CD4-positive, alpha-beta T cell (primary cell): ENCODE measurements at places on chromosomes 12 and 14. TPM values are rescaled to one million over a fixed set of nuclear protein-coding genes. Genes with fewer than 3 reads are reported as not detected.

GRCh38 chr12:180445-180844 is 33.5 kb downstream of the SLC6A12 start:
- H3K4me1 ChIP-seq = peaks cover 5% of the 10 kb centered on the region
- no peak for DNase-seq

DNA sequence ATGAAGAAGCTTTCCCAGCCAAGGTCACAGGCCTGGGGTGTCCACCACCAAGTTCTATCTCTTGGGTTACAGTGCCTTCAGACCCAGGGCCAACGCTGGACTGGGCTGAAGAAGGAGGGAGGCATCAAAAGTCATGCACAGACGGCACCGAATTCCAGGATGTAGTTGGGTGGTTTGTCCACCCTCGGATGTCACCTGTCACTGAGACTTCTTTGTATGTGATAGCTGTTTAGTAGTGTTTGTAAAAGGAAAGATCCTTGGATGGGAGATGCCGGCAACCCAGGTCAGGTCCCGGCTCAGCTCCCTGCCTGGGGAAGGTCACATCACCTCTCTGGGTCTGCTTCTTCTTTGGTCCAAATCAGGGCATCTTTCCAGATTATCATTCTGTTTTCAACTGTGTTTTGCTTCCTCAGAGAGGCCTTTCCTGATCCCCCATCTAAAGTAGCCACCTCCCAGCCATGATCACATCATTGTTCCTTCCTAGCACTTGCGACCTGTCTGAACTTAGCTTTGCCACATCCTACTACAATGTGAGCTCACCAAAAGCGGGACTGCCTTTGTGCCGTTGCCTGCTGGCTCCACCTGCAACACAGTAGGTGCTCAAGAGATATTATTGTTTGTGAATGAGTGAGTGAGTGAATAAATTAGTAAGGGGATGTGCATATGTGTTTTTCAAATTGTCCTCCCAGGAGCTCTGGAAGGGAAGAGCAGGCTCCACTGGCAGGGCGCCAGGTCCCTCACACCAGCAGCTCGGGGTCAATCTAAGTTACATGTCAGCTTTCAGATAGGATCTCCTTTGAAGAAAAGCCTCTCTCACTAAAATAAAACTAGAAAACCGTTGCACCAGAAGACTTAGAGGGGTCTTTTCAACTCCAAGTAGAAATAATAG is 2.1 kb downstream of the TSPAN11 start:
- no peaks in the 10 kb centered on the region for H3K4me1 ChIP-seq
- H3K27me3 ChIP-seq = peaks cover 44% of the 10 kb centered on the region
- no peak for DNase-seq

DNA sequence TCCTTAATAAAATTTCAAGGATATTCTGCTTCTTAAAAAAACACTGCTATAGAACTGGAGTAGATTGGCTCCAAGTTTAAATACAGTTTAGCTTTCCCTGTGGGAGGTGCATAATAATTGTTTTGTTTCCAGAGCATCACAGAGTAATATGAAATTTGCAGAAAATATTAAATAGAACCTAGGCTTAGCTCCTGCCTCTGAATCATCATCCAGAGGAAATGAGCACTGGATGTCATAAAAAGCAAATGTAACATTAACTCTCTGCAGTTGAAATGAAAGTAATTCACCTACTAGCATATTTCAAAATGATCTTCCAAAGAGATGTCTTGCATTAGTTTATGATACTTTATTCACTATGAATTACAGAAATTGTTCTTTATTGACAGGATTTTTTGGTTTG is 769.8 kb downstream of the C12orf50 start:
- H3K36me3 ChIP-seq = no peaks in the 10 kb centered on the region
- H3K27me3 ChIP-seq = no peaks in the 10 kb centered on the region
- H3K4me3 ChIP-seq = no peak overlapping the region
- no peak for DNase-seq
- no peaks in the 10 kb centered on the region for H3K4me1 ChIP-seq

DNA sequence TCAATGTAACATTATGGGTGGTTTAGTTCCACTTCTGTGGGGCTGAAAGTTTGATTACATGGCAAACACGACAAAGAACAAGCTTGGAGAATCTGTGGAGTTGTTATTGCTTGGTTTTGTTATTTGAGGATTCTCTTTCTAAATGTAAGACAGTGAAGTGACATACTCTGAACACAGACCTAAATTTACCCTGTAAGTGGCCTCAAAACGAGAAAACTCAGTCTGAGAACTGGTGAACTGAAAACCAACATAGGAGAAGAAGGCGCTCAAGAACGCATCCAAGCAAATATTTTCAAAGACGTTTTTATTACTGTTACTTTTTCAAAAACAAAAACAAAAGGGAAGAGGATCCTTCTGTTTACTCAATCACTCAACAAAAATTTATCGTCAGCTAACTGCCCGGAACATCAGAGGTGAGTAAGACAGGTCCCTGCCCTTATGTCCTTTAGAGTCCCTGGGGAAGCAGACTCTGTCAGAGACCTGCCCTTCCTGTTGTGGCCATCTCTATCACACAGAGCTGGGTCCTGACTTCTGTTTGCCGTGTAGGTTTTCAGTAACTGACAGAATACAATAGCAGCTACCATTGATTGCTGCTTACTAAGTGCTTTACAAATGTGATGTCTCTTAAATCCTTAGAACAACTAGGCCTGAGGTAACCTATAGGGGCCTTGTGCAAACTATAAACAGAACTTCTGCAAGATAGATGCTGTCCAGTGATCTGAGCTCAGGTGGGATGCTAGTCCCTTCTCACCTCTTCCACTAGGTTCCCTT is 79.3 kb upstream of the C12orf71 start:
- no peaks in the 10 kb centered on the region for H3K36me3 ChIP-seq
- H3K27ac ChIP-seq = no peak overlapping the region
- H3K4me3 ChIP-seq = no peak overlapping the region
- H3K4me1 ChIP-seq = no peaks in the 10 kb centered on the region
- no peaks in the 10 kb centered on the region for H3K27me3 ChIP-seq

GRCh38 chr12:109738209-109738608 is 24.6 kb downstream of the FAM222A start:
- no peak overlapping the region for H3K27ac ChIP-seq
- no peaks in the 10 kb centered on the region for H3K36me3 ChIP-seq
- no peak overlapping the region for H3K4me3 ChIP-seq
- H3K27me3 ChIP-seq = peaks cover 19% of the 10 kb centered on the region
- no peak for DNase-seq
- no peaks in the 10 kb centered on the region for H3K4me1 ChIP-seq

DNA sequence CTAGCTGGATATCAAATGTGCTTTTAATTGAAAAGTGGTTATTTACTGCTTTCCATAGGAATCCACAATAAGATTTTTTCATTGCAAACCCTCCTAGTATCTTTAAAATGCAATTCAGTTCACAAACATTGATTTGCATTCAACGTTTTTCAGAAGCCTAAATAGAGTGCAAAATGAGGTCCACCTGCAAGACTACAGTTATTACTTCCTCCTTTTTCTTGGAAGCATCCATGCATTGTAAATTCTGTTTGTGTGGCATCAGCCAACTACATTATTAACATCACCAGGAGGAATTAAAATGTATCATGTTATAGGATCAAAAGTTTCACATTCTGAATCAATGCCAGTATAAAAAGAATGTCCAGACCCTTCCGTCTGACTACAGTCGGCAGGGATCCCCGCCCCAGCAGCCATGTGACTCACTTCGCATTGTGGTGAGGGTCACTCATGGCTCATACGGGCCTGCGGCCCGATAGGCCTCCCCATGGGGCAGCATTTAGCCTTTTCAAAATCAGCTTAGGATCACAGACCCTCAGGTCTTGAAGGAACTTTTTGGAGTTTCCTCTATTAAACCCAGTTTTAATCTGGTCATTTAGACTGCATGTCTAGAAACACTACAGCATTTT is 46.3 kb downstream of the NTF3 start:
- no peak overlapping the region for H3K4me3 ChIP-seq
- H3K36me3 ChIP-seq = no peaks in the 10 kb centered on the region
- no peaks in the 10 kb centered on the region for H3K27me3 ChIP-seq
- no peaks in the 10 kb centered on the region for H3K4me1 ChIP-seq
- no peak for DNase-seq
- H3K27ac ChIP-seq = no peak overlapping the region

DNA sequence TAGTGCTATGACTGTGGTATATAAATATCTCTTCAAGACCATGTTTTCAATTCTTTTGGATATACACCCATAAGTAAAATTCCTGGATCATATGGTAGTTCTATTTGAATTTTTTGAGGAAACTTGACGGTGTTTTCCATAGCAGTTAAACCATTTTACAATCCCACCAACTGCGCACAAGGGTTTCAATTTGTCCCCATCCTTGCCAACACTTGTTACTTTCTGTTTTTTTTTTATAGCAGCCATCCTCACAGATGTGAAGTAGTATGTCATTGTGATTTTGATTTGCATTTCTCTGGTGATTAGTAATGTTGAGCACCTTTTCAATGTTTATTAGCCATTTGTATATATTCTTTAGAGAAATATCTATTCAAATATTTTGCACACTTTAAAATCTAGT is 14.5 kb upstream of the A2M start:
- no peak overlapping the region for H3K27ac ChIP-seq
- H3K36me3 ChIP-seq = peaks cover 3% of the 10 kb centered on the region
- no peak overlapping the region for H3K4me3 ChIP-seq
- DNase-seq = no peak
- H3K4me1 ChIP-seq = no peaks in the 10 kb centered on the region
- no peaks in the 10 kb centered on the region for H3K27me3 ChIP-seq

DNA sequence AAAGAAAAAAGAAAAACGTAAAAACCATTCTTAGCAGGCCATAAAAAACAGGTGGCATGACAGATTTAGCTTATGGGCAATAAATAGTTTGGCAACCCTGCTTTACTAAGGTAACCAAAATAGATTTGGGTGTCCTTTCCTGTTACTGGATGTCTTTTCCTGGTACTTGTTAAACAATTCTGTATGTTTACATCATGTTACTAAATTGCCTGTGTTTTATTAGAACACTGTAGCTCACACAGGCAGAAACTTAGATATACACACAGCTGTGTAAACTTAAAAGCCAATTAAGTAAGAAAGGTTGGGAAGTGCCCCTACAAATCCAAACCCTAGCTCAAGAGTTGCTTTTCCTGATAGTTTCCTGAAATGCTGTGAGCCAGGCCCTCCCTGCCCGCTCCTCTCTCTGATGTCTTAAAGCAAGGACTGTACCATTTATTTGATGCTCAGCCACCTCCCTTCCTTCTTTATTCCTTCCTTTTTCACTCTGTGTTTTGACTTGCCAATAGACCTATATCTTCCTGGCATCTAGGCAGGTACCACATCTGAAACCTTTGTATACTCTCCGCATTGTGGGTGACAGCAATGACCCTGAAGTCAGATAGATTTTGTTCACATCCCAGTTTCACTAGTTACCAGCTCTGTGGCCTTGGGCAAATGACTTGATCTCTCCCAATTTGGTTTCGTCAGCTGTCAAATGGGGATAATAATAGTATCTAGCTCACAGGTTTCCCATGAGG is 3.7 kb upstream of the CAMKK2 start:
- no peaks in the 10 kb centered on the region for H3K36me3 ChIP-seq
- no peak overlapping the region for H3K27ac ChIP-seq
- H3K4me3 ChIP-seq = no peak overlapping the region
- peaks cover 20% of the 10 kb centered on the region for H3K4me1 ChIP-seq

DNA sequence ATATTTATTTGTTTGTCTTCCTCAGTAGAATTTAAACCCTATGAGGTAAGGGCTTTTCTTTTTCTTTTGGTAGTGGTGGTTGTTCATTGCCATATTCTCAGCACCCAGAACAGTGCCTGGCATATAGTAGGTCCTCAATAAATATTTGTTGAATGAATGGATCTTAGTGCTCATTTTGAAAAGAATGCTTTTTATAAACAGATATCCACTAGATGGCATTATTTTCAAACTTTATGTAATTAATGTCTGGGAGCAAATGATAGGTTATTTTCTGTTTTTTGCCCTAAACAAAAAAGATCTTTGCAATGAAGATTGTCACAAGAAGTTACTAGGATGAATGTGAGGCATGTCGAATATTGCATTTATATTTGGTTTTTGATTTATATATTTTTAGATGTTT is 64.1 kb downstream of the RAD51B start:
- no peak overlapping the region for H3K27ac ChIP-seq
- no peak for DNase-seq
- H3K4me3 ChIP-seq = no peak overlapping the region
- H3K4me1 ChIP-seq = no peaks in the 10 kb centered on the region
- H3K27me3 ChIP-seq = no peaks in the 10 kb centered on the region

- H3K27me3 ChIP-seq = no peaks in the 10 kb centered on the region
- no peak overlapping the region for H3K4me3 ChIP-seq
- peak overlapping the region; percentile 83 for H3K27ac ChIP-seq
These were observed 85.1 kb downstream of the BORCS5 start for GRCh38 chr12:12441843-12442461.

GRCh38 chr12:132437252-132437932 is 52.6 kb upstream of the FBRSL1 start:
- H3K27me3 ChIP-seq = no peaks in the 10 kb centered on the region
- H3K36me3 ChIP-seq = no peaks in the 10 kb centered on the region
- no peak overlapping the region for H3K27ac ChIP-seq
- peak overlapping the region; percentile 5 for H3K4me3 ChIP-seq

DNA sequence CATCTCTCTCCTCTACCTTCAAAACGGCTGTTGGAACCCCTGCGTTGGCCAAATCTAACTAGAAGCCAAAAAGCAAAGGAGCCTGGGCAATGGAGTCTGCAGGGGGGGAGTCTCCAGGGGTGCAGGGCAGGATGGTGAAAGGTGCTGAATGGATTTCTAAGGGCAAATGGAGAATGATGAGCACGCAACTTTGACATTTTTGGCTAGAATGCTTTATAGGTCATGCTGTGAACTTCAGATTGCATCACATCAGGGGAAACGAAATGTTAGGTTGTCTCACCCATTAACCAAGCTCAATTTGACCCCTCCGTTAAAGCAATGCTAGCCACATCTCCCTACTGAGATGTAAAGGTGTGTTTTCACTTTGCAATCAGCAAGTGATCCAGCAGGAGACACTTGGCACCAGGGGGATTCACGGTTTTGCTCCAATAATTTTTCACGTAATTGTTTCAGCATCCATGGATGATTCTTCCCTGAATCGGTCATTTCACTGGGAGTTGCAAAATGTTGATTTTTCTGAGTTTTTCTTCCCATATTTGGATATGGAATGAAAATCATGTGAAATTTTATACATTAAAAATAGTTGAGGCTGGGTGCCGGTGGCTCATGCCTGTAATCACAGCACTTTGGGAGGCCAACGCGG is 78.0 kb upstream of the MDM1 start:
- DNase-seq = no peak
- no peaks in the 10 kb centered on the region for H3K36me3 ChIP-seq
- peaks cover 6% of the 10 kb centered on the region for H3K4me1 ChIP-seq
- no peak overlapping the region for H3K4me3 ChIP-seq
- H3K27ac ChIP-seq = no peak overlapping the region

- peaks cover 5% of the 10 kb centered on the region for H3K4me1 ChIP-seq
- no peak for DNase-seq
- no peaks in the 10 kb centered on the region for H3K27me3 ChIP-seq
- H3K27ac ChIP-seq = no peak overlapping the region
- H3K4me3 ChIP-seq = no peak overlapping the region
These were observed 12.7 kb downstream of the ERP29 start for GRCh38 chr12:112025808-112026375.

E2F7 gene
- total RNA-seq = 0.16 TPM

ESRRB gene
- total RNA-seq = 0.17 TPM

TAS2R9 gene
- total RNA-seq = not detected

GALNT6 gene
- 10.2 TPM for total RNA-seq

NT5DC3 gene
- 4.0 TPM for total RNA-seq

OTUB2 gene
- total RNA-seq = not detected
